ENCODE measurements at places on chromosomes 7 and 10.

DNA sequence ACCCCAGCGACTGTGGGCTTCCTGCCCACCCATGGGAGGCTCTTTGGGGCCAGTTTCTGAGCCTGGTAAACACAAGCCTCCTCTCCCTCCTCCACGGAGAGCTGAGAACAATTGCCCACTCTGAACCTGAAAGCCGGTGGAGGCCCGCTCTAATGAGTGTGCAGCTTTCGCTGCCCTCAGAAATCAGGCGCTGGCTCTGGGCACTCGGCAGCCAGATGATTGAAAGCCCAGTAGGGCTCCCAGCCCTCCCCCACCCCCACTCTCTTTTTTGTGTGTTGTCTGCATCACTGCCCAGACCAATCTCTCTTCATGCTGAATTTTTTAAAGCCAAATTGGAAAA lies 438.9 kb downstream of the RPS24 start:
- no peak for DNase-seq

DNA sequence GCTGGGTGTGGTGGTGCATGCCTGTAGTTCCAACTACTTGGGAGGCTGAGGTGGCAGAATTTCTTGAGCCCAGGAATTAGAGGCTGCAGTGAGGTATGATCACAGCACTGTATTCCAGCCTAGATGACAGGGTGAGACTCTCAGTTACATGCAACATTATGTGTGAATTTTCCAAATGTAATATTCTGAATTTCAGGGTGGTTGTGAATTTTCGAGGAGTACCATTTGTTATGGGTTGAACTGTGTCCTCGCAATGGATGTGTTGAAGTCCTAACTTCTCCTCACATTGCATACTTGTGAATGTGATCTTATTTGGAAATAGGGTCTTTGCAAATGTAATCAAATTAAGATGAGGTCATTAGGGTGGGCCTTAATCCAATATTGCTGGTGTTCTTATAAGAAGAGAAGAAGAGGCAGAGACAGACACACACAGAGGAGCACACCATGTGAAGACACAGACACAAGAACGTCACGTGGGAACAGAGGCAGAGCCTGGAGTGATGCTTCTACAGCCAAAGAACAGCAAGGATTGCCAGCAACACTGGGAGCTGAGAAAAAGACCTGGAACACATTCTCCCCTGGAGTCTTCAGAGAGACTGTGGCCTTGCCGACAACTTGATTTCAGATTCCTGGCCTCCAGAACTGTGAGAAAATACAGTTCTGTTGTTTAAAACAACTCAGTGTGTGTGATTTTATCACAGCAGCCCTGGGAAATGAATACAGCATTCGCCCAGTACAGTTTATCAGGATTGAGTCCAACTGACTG lies 91.9 kb downstream of the ZNF783 start:
- DNase-seq, result no peak

DNA sequence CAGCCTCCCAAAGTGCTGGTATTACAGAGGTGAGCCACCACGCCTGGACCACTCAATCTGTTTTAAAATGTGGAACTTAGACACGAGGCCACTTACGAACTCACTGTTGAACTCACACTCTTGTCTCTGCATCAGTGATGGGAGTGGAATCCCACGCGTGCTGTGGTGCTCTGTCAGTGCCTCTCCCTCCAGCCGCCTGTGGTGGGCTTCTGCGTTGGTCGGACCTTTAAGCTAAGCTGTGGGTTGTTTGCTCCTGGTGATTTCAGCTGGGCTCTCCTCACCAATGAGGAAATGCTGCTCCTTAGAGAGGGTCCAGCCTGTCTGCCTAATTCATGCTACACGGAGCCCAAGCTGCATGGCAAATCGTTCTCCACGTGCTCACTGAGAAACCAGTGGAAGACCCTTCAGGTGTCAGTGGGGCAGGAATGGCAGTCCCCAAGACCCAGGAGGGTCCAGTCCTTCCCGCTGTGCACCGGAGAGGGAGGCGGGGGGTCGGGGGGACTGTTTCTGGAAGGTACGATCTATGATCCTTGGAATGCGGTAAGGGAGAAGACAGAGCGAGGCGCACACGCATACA lies 17.9 kb upstream of the PRKAR1B start:
- no peak for DNase-seq

DNA sequence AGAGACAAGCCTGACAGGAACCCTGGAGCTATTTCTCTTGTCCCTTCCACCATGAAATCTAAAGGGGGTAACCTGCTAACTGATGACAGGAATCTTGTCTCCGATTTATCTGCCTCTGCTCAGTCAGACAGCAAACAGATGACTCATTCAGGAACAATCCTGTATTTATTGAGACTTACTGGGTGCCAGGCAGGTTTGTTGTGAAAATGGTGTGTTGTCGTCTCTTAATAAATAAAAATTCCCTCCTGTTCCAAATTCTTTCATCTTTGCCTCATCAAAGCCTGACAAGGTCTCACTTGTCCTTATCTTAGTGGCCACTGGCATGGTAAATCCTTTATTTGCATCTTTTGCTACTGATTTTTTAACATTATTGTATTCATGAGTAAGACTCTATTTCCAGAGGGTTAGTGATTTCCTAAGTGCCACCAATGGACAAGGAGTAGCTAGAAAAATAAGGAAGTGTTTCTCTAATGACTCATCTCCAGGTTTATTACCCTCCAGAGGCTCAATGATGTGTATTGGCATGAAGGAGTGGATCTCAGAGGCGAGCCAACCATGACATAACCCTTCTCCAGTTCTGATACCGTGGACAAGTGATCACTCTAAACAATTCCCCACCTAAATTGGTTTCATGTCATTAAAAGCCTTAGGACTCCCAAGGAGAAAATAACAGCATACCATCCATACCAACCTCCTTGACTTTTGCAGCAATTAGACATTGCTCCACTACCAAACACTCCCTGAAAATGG lies 724.0 kb downstream of the GRID1 start:
- no peak for DNase-seq

- no peak for DNase-seq
These were observed 88.6 kb upstream of the PPP1R3A start for GRCh38 chr7:114007386-114007785.

- no peak for DNase-seq
These were observed 559 bp downstream of the KCNMA1 start for GRCh38 chr10:77636967-77637531.

Measured in stimulated activated CD8-positive, alpha-beta memory T cell treated with anti-CD3 and anti-CD28 coated beads, Interleukin-4, amount 100 ng/mL, for 4 hours (primary cell).